Activated CD8-positive, alpha-beta memory T cell treated with anti-CD3 and anti-CD28 coated beads, Interleukin-2, amount 50 U/mL, for 4 hours (primary cell): ENCODE measurements at places on chromosomes 7 and 10.

- no peak for DNase-seq
Measured at GRCh38 chr7:36490419-36490830, 100.8 kb downstream of the ANLN start.

DNA sequence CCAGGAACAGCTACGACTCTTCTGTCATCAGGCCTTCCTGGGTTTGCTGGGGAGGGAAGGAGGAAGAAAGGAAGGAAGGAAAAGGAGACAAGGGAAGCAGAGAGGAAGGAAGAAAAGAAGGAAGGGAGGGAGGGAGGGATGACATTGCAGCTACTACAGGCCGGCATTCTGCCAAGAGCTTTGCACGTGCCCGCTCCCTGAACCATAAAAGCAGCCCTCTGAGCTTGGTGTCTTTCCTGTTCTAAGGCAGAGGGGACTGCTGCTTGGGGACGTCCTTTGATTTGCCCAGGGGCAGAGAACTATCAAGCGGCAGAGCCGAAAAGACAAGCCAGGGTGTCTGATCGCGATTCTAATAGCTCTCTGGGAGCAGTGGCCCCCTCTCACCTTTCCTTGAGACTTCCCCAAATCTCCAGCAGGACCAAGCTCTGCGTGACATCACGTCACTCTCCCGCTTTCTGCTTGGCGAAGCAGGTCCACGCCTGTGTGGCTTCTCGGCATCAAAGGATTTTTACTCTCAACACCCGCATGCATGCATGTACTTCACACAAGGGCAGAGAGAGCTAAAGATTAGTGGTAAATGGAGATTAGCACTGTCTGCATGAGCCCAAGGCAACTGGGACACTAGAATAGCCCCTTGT, 167.8 kb upstream of the AUTS2 start:
- no peak for DNase-seq

DNA sequence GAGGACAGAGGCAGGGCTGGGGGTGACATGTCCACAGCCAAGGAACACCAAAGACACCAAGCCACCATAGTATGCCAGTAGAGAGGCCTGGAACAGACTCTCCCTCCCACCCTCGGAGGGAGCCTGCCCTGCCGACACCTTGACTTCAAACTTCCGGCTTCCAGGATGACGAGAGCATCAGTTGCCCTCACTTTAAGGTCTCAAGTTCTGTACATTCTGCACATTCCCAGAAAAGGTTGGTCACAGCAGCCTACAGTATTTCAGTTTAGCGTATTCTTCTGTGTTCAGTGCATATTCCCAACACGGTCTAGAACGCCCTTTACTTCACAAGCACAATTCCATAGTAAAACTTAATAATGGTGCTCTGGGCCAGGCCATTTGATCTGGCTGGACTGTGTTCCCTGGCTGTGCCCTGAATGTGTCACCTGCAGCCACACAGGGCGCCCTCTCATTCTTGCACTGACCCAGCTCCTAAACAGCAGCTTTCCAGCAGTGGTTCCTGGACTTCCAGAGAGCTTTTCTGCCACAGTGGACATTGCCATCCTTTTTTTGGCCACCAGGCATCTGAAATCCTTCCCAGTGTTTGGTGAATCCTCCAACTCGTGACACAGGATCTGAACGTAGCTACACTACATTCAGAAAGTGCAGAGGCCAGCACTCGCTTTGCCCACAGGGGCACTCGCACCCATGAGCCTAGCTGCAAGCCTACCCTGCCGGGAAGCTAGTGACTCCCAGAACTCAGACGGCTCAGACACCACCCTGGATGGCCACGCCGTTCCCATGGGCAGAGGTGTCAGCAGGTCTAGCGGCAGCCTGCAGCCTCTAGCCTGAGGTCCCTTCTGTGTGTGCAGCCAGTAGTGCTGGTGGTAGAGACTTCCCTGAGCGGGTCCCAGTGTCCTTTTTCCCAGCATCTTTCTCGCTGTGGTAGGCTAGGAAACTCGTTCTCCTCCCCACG, 36.4 kb upstream of the INSIG1 start:
- no peak for DNase-seq

GRCh38 chr10:130542761-130543160, 406.6 kb downstream of the GLRX3 start:
- no peak for DNase-seq

- no peak for DNase-seq
Measured at GRCh38 chr10:130915065-130915464, 396.5 kb downstream of the TCERG1L start.

- DNase-seq = no peak
Measured at GRCh38 chr7:45882465-45882810, 5.8 kb upstream of the IGFBP1 start.

GRCh38 chr10:46328853-46329689, 42.3 kb downstream of the ANTXRL start:
- DNase-seq = no peak

DNA sequence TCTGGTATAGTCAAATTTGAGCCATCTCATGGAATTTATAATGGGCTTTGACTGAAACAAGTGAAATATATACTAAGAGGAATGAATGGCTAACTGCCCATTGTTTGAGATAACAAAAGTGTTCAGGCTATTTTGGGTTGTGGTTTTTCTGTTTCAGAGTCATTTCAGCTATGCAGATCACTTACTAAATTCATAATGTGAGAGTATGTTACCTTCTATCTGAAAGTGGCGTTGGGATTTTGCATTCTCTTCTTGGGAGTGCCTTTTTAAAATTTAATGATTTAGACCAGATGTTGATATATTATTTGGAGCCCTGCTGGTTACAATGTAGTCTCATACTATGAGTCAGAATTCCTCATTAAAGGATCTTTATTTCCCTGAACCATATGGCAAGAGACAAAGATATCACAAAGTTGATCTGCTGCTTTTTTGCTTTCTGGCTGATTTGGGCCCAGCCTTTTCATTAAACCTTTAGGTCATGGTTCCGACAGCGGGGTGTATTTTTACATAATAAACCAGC, 10.4 kb downstream of the VCL start:
- no peak for DNase-seq

DNA sequence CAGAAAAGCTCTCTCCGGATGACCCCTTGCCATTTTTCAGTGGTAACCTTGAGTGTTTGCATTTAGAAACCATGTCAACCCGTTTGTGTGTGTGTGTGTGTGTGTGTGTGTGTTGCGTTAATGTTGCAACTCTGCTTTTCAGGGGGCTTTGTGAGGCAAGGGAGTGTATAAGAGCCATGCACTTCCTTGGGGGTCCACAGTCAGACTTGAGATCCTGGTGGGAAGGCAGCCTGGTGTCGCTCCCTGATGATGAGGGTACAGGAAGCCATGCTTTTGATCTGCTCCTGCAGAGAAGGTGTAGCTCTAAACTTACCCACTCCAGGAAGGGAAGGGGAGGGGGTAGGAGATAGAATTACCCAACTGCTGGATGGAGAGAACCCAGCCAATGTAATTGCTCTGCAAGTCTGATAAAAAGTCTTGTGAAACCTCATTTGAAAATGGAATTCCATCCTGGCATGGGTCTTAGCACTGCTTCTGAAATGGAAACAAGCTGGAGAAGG, 10.7 kb downstream of the GRK5 start:
- no peak for DNase-seq

- DNase-seq = no peak
Measured at GRCh38 chr7:127873715-127874636, 157.3 kb downstream of the LRRC4 start.

DNA sequence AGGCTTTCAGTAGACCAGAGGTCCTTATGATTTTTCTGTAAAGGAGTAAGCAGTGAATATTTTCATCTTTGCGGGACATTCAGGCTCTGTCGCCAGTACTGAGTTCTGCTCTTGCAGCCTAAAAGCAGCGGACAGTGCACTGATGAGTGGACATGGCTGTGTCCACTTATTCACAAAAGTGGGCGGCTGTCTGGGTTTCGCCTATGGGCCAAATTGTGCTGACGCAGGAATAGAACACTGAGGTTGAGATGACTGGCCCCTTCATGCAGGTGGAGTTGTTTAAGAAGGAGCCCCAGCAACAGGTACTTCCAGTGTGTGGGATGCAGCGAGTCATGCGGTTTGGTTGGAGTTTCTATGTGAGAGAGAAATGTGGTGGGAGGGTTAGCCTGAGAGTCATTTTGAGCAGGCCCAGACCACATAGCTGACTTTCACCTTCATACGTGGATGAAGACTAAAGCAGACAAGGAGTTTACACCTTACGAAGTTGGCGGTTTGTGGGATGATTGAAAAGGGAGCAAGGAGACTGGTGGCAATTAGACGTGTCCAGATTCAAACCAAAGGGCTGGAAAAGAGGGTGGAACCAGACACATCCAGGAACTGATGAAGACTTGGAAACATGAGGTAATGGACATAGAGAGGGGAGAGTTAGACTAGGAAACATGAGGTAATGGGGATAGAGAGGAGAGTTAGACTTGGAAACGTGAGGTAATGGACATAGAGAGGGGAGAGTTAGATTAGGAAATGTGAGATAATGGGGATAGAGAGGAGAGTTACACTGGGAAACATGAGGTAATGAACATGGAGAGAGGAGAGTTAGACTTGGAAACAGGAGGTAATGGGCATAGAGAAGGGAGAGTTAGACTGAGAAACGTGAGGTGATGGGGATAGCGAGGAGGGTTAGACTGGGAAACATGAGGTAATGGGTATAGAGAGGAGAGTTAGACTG, 38.2 kb downstream of the WDR37 start:
- no peak for DNase-seq

DNA sequence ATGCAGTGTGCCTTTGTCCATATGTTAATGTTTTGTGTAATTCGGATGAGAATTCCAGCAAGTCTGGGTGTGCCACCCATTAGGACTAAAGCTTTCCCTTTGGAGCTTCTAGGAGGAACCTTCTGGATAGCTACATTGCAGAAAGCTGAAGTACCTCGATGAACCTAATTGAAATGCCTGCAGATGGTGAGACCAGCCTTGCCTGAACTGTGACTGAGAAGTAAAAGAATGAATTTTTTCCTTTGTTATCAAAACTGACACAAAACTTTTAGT, 31.1 kb upstream of the FBXW4 start:
- DNase-seq = no peak

DNA sequence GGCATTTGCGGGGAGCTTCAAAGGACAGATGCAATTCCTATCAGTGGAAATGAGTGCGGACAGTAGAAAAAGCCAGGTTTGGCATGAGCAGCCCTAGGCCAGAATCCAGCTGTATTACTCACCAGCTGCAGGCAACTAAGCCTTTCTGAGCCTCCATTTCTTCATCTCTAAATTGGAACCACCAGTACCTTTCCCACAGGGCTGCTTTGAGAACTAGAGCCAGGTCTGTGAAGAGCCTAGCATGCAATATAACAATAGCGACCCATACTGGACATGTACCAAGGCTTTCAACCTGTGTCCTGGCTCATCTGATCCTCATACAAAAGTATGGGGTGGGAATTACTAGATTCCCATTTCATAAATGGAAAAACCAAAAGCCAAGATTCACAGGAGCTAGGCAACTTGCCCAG, 101.0 kb downstream of the GSAP start:
- no peak for DNase-seq

DNA sequence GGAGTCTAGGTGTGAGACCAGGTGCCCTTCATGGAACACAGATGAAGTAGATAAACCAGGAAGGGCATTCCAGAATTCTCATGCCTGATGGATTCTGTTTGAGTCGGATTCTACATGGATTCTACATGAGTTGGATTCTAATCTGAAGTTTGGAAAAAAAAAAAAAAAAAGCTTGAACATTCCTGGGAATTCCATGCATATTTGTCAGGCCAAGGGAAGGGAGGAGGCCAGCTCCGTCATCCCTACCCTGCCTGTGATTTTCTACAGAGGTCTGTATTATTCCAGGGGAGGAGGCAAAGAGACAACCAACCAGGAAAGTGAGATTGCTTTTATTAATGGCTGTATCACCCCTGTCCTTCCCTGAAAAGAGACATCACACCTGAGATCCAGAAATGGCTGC, 27.8 kb upstream of the EBLN1 start:
- no peak for DNase-seq

DNA sequence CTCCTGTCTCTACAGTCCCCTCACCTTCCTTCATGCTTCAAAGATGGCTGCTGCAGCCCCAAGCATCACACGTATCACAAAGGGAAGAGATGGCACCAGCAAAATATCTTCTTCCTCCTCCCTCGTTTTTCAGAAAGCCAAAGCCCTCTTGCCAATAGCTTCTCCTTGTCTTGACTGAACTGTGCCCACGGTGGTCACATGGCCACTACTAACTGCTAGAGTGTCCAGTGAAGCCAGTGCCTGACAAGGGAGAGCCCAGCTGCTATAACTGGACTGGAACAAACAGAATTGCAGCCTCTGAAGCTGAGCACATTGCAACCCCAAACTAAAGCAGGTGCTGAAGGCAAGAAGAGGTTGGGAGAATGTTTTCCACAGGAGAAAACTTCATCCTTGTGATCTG, 120.8 kb upstream of the RET start:
- no peak for DNase-seq

GRCh38 chr10:60021361-60021760, 115.0 kb upstream of the CCDC6 start:
- no peak for DNase-seq

- DNase-seq = no peak
Measured at GRCh38 chr7:81715984-81716588, 53.8 kb downstream of the HGF start.

DNA sequence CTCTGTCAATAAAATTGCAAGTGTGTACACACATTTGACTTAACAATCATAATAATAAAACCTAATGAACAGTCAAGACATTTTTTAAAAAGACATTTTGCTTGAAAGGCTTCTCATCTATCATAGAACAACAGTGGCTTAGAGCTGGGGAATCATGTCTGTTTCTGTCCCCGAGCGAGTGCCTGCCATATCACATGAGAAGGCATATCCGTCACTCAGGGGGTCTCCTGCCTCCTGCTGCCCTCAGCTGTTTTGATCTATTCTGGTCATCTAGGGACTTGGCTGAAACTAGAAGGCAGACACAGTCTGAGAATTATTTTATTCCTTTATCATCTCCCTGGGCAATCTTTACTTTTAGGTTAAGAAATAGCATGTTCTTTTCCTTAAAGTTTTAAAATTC, 278.7 kb upstream of the KLF6 start:
- DNase-seq = no peak

DNA sequence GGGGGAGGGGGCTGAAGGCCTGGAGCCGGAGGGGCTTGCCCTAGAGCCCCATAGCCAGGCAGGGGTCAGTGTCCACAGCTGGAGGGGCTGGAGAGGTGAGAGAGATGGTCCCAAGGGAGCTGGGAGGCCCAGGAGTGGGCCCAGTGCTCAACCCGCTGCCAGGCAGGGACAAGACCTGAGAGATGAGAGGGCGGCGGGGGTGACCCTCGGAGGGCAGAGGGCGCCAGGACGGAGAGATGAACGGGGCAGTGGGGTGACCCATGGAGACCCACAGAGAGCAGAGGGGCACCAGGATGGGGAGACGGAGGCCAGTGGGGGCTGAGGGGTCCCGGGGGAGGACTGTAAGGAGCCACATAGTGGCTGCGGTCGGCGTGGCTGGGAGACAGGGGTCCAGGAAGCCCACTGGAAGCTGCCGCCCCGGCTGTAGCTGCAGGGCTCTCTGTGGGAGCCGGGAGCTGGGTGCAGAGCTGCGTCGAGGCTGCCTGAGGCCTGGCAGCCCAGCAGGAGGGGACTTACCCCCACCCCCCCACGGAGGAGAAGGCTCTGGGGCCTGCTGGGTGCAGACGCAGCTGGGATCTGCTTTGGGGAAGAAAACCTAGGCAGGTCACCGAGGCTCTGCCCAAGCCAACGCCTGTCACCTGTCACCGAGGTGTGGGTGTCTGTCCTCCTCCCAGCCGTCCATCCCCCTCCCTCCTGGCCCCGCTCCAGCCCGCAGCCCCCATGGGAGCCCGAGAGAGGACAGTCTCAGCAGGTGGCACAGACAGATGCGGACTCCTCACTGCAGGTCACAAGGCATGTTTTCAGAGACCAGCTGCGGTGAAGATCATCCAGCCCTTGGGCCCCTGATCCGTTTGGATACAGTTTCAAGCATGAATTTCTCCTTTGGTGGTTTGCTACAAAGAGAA, 25.1 kb downstream of the PWWP2B start:
- no peak for DNase-seq

- DNase-seq = no peak
Measured at GRCh38 chr10:71719042-71719441, 536 bp downstream of the C10orf105 start.
